ENCODE measurements at places on chromosomes 5 and 9.
A peak's percentile ranks its signal among the peaks of the same experiment; 100 is the strongest.

DNA sequence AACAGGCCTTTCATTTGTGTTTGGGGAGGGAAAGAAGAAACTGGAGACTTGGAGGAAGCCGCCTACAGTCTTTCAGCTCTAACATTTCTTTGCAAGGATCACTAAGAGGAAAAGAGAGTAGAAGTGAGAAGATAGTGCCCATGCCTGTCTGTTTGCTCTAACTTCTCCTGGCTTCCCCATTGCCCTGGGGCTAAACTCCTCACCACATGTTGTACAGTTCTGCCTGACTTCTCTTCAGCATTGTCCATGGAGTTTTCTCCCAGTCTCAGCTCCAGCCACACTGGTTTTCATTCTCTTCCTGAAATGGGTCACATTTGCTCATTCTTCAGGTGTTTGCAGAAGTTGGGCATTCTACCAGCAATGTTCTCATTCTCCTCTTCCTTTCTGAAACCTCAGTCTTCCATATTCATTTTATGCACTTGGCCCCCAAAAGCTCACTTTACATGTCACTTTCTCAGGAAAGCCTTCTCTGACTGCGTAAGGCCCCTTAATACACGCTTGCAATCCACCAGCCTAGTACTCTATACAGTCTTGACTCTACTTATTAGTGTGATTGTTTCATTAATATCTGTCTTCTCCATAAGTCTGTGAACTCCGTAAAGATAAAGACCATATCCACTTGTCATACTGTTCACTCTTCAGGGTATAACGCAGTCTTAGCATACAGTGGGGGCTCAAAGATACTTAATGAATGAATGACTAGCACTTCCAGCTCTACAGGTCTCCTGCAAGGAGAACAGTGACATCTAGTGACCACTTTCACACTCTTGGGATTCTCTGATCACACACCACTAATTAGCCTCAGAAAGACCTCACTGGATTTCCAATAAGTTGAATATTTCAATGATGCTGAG, 40.2 kb upstream of the TRIM32 start:
- DNase-seq, result peak; percentile 44

DNA sequence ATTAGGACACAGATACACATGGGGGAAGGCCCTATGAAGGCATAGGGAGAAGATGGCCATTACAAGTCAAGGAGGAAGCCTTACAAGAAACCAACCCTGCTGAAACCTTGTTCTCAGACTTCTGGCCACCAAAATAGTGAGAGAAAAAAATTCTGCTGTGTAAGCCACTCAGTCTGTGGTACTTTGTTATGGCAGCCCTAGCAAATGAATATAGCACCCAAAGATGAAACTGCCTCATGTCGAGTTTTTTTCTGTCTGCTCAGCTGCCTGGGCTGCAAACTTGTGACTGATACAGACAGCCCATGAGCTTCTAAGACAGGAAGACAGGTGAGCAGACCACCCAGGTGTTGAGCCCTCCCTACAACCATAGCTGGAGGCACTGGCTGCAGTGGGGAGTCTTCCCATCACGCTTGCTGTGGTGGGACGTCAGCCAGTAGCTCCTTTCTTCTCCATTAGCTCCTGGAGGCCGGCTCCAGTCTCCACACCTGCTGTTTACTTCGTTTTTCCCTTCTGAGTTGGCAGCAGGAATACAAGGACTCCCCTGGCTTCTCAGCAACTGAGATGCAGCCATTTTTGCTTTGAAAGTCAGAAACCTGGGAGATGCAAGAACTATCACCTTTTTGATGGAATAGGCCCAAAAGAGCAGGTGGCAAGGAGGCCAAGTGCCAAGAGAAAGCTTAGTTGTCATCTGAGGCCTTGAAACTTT, 164.9 kb downstream of the SEMA6A start:
- no peak for DNase-seq

- no peak for DNase-seq
Observed at GRCh38 chr5:172365948-172366608, 82.5 kb upstream of the UBTD2 start.

DNA sequence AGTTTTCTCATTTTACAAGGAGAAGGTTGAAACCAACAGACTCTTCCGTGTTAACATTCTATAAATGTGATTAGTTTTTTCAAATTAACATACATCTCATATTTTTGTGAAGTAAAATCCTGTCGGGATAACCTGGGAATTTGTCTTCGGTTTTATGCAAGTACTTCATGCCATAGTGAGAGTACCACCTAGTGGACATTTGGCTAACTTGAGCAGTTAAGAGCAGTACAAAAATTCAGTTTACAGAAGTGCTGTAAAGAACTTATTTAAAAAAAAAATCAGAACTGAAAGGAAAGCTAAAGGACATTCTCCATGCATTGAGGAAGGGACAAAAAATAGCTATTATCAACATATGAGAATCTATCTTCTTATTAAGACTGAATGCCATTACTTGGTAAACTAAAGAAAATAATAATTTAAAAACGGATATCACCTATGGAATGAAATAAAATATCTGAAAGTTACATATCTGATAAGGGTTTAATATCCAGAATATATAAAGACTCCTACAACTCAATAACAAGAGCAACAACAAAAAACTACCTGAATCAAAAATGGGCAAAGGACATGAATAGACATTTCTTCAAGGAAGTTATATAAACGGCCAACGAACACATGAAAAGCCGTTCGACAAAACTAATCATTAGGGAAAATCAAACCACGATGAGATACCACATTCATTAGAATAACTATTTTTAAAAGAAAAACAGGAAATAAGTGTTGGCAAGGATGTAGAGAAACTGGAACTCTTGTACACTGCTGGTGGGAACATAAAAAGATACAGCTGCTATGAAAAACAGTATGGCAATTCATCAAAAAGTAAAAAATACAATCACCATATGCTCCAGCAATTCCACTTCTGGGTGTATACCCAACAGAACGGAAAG, 117.0 kb upstream of the GNA14 start:
- DNase-seq, result peak; percentile 56

DNA sequence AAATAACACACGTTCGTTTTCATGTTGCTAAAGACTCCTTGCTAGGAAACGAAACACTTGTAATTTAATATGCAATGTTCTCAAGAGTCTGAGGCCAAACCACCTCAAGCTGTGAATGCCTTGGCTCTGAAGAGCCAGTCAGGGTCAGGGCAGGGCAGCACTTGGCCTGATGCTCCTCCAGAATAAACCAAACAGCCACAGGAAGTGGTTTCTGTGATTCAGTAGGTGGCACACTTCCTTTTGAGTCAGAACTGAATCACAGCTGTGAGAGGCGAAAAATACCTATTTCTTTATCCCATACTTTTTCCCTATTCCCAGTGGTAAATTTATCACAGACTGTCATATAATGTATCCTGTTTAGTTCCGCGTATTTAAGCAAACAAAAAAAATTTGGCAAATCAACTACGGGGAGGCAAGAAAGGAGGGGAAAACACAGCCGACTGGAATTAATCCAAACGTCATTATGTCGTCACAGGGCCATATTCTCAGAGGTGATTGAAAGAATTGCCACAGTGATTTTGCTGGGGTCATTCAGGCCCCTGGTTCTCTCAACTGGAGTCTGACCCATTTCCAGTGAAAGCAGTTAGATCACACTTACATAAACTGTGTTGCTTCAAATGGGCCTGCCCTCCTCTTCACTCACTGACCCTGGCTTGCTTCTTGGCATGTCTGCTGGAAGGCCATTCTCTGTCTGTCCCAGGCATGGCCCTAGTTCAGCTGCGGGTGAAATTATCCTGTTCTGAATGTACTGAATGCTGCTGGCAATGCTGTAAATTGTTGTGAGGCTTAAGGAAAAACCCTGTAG, 71.2 kb downstream of the ARRDC3 start:
- DNase-seq, result peak; percentile 97

- DNase-seq, result no peak
Observed at GRCh38 chr5:149674686-149675085, 55.4 kb upstream of the PPARGC1B start.

- DNase-seq, result no peak
Observed at GRCh38 chr5:96220610-96221390, 212.2 kb downstream of the PCSK1 start.

DNA sequence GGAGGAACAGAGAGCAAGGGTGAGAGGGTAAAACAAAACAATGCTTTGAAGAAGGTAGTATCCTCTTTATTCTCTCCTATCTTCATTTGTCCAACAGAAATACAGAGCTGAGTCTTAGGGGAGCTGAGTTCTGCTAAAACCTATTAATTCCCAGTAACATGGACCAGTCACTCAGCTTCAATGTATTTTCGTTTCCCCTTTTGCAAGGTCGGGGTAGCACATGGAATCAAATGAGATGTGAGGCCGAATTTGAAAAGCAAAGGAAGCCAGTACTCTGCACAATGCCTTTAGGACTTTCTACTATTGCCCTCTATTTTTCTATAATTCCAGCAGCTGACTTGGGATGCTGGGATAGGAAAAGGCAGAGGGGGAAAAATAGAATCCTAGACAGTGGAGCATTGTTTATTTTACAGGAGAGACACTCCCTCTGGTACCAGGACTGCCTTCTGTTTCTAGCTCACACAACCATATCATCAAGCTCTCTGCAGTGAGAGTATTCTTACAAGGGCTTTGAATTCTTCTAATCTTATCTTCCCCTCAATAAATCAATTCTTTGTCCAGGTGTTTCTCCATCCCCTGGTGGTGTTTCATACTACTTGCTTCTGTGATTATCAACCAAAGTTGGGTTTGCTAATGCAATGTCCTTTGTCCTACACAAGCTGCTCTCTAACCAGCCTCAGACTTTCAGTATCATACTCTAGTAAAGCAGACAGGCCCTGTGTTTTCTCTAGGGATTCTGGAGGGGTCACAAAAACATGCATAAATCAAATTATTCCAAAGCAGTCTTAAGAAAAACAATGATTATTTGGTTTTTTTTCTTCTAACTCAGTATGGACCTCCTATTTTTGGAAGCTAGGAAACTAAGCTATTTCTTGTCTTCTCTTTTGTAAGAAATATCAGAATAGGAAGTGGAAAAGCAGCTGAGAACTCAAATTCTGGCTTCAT, 341.5 kb downstream of the OSTF1 start:
- DNase-seq, result no peak

GRCh38 chr5:132411304-132412013, 41.9 kb downstream of the SLC22A5 start:
- no peak for DNase-seq

DNA sequence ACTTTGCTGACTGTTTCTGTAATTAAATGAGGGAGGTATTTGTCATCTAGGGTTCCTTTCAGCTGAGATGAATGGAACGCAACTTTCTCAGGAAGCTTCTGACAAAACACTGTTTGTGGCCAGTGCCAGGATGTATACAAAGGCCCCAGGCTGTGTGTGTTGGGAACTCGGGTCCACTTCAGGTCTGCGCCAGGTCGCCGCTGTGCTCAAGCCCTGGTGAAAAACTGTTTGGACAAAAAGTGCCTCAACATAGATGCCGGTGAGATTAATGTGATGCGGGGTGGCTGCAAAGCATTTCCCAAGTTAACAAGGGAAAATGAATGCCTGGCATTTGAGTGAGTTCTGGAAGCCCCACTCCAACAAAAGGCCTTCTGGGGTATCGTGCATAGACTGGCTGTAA, 156.4 kb downstream of the GABBR2 start:
- no peak for DNase-seq

DNA sequence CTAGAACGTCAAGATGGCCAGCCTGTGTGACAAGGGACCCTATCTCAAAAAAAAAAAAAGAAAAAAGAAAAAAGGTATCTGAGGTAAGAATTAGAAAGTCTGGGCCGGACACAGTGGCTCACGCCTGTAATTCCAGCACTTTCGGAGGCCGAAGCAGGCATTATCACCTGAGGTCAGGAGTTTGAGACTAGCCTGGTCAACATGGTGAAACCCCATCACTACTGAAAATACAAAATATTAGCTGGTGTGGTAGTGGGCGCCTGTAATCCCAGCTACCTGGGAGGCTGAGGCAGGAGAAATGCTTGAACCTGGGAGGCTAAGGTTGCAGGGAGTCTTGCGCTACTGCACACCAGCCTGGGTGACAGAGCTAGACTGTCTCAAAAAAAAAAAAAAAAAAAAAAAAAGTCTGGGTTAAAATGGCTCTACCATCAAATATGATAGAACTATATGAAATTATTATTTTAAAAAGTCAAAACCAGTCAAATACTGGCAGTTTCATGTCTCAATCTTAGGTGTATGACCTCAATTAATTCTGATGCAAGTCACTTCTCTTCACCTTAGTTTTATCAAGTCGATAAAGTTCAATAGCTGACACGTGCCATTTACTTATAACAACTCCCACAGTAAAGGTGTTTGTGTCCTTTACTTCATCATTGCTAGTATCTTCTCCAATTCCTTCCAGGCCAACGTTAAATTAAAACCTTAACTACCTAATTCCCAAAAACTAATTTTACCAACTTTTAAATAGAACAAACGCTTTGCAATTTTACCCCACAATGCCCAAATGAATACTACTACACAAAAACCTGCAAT, 1.1 kb downstream of the RPS23 start:
- no peak for DNase-seq

GRCh38 chr5:128132499-128132898, 48.9 kb downstream of the SLC12A2 start:
- no peak for DNase-seq

GRCh38 chr9:129552064-129552463, 68.8 kb downstream of the C9orf50 start:
- DNase-seq, result no peak

GRCh38 chr5:57028161-57028560, 76.2 kb upstream of the MIER3 start:
- DNase-seq, result no peak

GRCh38 chr5:125446986-125447385, 700.5 kb upstream of the ZNF608 start:
- no peak for DNase-seq

DNA sequence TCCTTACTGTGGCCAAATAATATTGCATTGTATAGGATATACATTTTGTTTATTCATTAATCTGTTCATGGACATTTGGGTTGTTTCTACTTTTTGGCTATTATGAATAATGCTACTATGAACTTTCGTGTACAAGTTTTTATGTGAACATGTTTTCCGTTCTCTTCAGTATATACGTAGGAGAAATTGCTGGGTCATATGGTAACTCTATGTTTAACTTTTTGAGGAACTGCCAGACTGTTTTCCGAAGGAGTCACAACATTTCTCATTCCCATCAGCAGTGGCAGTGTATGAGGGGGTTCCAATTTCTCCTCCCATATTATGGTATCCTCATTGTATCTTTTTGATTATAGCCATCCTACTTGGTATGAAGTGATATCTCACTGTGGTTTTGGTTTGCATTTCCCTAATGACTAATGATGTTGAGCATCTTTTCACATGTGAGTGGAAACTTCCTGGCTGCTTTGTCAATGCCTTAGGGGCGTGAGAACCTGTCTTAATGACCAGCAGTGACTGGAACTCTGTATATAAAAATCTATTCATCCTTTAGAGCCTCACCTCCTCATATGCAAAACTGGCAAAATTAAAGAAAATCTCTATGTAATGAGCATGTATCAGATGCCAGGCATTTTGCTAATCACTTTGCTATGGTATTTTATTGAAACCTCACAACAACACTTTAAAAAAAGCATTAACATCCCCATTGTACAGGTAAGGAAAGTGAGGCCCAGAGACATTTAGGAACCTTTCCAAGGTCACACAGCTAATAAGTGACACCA, 47.8 kb upstream of the TGFBR1 start:
- peak; percentile 64 for DNase-seq

GRCh38 chr5:151589878-151590570, 1.1 kb downstream of the FAT2 start:
- peak; percentile 77 for DNase-seq

Data from suppressor macrophage treated with lipopolysaccharide for 1 hour (primary cell).